ENCODE measurements at places on chromosomes 11 and 22. TPM values are rescaled to one million over a fixed set of nuclear protein-coding genes. Genes with fewer than 3 reads are reported as not detected.

FDX1 gene
- total RNA-seq = 9.7 TPM

GRCh38 chr11:86722006-86722405 lies 49.6 kb upstream of the ME3 start:
- no peak for DNase-seq

LARGE2 gene
- total RNA-seq = 0.48 TPM

DNA sequence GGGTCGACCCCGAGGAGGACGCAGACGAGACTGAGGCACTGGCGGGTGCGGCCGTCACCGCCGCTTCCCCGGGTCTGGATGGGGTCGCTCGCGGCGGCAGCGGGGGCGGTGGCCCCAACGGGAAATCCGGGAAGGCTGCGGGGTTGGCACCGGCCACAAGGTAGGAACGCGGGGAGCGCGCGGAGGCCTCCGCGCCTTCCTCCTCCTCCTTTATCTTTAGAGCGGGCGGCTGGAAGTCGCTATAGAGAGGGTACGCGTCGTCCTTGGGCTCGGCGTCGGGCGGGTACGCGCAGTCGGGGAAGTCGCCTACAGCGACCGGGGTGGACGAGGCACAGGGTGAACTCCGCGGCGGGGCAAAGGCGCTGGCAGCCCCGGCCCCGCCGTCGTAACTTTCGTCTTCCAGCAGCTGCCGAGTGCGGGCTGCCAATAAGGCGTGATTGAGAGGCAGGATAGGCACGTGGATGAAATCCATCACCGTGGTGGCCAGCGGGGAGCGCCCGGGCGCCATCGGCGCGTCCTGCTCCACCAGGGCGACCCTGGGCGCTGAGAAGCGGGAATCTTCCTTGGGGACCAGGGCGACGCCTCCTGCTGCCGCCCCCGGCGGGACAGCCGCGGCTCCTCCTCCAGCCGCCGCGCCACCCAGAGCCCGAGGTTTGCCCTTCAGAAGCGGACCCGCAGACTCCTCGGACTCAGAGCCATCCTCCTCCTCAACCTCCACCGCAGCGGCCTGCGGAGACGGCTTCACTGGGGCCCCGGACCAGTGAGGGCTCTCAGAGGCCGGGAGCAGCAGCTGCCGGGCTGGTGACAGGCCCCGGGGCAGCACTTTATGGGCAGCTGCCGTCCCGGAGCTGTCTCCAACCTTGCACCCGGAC lies 1.7 kb downstream of the PGR start:
- DNase-seq = peak; percentile 24

DNA sequence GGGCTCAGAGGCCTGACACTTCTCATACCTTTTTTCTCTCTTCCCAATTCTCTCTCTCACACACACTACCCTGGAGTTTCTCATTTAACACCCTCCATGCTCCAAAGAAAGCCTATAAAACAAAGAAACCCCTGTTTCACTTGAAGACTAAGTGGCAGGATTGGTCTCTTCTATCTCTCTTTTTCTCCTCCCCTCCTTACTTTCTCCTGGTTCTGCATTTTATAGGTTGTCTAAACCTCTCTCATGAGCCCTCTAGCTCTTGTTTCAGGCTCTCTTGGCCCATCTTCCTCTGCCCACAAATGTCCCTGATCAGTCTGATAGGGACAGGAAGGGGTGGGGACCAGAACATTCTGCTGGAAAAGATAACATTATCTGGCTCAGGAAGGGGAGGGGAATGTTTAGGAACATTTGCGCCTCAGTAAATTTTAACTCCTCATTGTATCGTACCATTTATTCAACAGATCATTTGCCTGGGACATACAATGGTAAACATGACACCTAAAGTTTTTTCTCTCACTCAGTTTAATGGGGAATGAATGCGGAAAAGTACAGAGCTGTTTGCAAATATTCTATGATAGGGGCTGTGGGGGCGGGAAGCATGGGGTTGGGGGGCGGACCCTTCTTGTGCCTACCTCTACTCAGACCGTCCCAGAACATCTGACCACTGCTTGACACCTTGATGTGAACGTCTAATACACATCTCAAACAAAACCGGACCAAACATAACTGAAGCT lies 10.8 kb downstream of the CRYBA4 start:
- DNase-seq = no peak

- no peak for DNase-seq
Observed at GRCh38 chr22:41713004-41713403, 13.7 kb downstream of the MEI1 start.

CNGA4 gene
- total RNA-seq = not detected

GRCh38 chr11:129815596-129816461 lies at the start of gene TMEM45B:
Gene TMEM45B (plus strand): TSS chr11:129815848. CDS start chr11:129852483, 36,635 bp downstream.
- DNase-seq = peak; percentile 4

DNA sequence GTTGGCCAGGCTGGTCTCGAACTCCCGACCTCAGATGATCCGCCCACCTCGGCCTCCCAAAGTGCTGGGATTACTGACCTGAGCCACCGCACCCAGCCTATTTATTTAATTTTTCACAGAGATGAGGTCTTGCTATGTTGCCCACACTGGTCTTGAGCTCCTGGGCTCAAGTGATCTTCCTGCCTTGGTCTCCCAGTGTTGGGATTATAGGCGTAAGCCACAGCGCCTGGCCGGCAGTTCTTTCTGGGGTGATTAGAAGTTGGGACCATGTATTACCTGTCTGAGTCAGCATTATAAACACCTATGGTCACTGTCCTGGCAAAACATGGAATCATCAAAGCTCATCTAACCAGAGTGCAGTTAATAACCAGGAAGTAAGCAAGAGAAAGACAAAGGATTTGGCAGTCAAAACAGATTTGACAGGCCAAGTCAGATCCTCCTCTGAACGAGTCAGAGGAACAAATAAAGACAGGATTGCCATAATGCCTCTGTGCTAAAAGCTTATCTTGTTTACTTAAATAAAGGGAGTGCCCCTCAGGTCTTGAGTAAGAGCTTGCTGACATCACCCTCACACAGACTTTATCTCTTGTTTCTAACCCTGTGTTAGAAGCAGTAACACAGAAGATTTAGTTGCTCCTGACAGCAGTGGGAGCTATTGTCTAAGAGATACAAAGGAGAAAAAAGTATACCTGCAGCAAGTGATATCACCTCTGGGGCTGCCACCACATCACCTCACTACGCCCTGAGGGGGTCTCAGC lies 3.7 kb downstream of the SERPIND1 start:
- no peak for DNase-seq

GRCh38 chr22:20298110-20298802 lies 21.6 kb downstream of the DGCR6L start:
- no peak for DNase-seq

DNA sequence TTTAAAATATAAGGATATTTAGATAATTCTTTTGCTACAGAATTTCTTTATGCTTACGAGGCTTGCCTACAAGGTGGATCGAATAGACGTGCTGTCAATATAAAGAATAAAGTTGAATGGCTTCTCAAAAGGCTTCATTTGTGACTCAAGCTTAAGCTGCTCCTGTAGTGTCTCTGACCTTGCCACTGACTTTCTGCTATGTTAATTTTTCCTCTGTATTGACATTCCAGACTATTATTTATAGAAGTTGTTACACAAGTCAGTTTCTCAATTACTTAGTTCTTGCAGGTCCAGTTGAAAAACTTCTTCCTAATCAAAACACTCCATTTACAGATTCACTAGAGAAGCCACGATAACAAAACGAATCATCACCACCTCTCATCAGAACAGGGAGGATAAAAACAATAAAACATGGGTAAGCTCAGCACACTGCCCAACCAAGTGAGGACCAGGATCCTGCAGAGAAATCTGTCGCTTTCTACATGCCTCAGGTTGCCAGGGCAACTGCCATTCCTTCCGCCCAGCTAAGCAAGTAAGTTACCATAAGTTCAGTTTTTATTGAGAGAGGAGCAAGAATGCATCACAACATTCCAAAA lies 39.0 kb upstream of the CHKA start:
- DNase-seq = no peak

- no peak for DNase-seq
Observed at GRCh38 chr22:32080904-32081303, 37.8 kb downstream of the SLC5A1 start.

DNA sequence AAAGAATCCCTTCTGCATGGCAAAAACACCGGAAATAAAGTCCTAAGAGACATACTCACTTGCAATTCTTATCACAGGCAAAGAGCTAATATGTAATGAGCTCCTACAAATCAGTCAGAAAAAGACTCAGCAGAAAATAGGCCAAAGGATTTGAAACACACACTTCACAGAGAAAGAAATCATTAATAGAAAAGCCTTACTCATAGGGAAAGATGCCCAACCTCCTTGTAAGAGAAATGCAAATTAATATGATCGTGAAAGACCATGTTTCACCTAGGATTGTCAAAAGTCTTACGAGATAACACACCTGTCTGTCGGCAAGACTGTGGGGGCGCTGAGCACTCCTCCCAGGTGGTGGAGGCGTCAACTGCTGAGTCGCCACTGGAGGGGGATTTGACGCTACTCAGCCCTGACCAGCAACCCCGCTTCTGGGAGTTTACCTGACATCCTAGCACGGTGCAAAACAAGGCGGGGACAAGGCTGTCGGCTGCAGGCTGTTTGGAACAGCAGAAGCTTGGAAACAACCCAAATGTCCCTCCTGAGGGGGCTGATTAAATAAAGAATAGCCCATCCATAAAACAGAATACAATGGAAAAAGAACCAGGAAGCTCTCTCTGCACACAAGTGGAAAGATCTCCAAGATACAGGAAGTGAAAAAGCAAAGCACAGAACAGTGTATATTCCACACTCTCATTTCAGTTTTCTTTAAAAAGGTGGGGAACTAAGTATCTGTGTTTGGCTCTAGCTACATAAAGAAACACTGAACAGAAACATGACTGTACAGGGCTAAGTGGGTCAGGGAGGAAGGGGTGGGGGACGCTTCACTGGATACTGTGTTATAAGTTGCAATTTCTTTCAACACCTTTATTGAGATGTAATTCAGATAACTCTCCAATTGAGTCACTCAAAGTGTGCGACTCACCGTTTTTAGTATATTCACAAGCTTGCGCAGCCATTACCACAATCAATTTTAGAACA lies 11.5 kb downstream of the CSNK1E start:
- DNase-seq = no peak

GRCh38 chr22:46382524-46382923 lies 47.0 kb downstream of the TRMU start:
- DNase-seq = no peak

RIBC2 gene
- total RNA-seq = 8.7 TPM

TAGLN gene
- total RNA-seq = 6.4 TPM

RBMXL2 gene
- total RNA-seq = 0.20 TPM

OR51A4 gene
- not detected for total RNA-seq

GRAP2 gene
- 0.12 TPM for total RNA-seq

DNA sequence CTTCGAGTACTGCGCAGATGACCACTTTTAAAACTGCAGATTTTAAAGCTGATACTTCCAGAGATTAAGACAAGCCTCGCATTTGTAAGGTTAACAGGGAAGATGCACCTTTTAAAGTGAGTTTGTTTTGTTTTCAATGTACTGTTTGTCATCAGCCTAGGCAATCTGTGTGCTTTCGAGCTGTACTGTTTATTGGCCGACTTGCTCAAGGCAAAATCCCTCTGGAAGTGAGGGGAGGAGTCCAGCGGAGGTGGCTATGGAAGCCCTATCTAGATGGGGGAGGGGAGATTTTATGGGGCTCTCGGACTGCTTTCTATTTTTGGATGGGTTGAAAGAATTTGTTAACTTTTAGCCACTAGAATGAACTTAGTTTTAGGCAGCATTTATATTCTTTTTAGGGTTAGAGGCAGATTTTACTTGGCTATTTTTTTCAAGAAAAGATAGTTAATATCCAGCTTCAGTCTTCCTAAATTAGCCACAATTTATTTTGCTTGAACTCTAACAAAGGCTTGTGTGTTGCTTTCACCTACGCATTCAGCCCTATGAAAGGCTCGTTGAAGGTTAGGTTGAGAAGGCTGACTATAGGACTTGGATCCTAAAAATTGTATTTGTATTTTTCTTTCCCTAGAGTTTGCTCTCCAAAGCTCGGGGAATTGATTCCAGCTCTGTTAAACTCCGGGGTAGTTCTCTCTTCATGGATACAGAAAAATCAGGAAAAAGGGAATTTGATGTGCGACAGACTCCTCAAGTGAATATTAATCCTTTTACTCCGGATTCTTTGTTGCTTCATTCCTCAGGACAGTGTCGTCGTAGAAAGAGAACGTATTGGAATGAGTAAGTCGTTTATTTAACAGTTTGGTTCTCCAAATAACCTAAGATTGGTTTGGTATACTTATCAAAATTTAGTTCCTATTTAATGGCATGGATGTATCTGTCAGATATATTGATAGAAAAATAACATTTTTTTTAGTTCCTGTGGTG lies 2.1 kb downstream of the WEE1 start:
- DNase-seq = peak; percentile 34

DNA sequence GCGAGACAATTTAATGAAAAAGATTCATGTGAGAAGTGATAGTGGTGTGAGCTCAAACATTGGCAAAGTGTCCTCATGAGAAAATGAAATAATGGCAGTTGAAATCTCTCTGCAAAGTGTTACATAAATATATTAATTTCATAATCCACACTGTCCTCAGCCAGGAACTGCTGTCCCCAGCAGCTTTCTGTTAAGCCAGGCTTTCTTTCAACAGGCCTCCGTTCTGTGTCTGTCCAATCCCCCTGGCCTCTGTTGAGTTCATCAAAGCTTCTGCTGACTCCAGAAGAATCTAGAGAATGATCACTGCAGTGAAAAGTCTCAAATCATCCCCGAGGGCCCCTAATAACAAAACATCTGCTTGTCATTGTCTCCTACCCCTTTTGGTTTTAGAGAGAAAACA lies 10.0 kb upstream of the ASCC2 start:
- no peak for DNase-seq

MS4A2 gene
- not detected for total RNA-seq

- DNase-seq = no peak
Observed at GRCh38 chr11:112396076-112396475, 135.4 kb upstream of the PLET1 start.

UBQLN3 gene
- total RNA-seq = not detected

GRCh38 chr11:2737866-2738265 lies 38.1 kb upstream of the KCNQ1OT1 start:
- DNase-seq = no peak

OVOL1 gene
- total RNA-seq = not detected

DNA sequence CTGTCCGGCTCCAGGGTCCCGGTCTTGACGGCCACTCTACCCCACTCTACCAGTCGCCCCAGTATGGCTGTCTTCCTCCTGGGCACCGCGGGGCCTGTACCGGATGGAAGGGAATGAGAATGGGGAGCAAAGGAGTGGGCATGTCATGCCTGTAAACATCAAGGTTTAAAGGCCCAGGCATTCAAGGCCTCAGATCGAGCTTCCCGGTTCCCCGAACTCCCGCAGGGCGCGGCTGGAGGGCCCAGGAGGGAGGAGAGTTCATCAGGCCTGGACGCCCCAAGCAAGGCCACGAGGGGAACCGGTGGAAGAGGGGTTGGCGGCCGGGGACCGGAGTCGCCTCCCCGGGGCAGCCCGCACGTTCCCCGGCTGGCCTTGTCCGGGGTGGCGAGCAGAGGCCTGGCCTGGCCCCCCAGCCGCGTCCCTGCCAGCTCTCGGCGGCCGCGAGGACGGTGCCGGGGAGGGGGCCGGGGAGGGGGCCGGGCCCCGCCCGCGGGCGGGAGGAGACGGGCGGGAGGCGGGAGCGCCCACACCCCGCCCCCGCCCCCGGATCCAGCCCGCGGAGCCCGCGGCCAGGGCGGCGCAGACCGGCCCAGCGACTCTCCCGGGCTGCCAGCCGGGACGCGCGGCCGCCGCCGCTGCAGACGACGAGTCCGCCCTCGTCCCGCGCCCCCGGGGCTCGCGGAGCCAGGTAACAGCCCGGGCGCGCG lies at the start of gene CDC42EP1:
CDC42EP1 (plus strand) TSS at position 580 of the 707 bp plus-strand sequence. CDS start 5,870 bp downstream, outside the sequence.
- no peak for DNase-seq
